Stimulated activated CD8-positive, alpha-beta memory T cell treated with anti-CD3 and anti-CD28 coated beads, Interleukin-15, amount 100 ng/mL, for 1 hour (primary cell): ENCODE measurements at places on chromosomes 3 and 15.

DNA sequence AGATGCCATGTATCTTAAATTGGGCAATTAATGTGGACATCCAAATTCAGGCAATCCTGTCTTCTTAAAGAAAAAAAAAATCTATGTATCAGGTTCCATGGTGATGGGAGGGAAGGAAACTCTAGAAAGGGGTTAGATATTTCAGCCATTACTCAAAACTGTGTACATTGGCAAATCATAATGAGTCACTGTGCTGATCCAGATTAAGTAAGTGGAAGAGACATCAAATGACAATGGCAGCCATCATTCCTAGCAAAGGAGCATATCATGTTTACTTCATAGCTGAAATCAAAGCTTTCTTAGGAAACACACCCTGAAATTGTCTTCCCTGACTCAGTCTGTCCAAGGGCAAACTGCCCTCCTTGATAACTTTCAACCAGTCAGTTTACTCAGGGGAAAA, 713.3 kb upstream of the GBE1 start:
- no peak for DNase-seq

DNA sequence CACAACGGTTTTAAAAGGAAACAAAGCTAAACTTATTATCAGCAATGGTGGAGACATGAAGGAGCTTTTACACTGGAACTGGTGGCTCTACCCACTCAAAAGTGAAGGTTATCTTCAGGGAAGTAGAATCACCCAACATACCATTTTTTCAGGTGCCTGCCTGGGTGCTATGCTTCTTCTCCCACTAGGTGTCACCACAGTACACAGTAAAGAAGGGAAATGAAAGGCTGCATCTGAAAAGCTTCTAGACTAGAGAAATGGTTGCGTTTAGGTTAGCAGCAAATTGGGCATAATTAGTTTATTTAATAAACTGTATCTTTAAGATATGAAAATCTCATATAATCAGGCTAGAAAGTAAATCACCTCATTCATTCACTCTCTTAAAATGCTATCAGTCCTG, 47.0 kb upstream of the SELENOK start:
- DNase-seq, result no peak

GRCh38 chr3:21747376-21747775, 3.6 kb downstream of the ZNF385D start:
- no peak for DNase-seq

- no peak for DNase-seq
Measured at GRCh38 chr3:10474847-10475246, 30.5 kb downstream of the ATP2B2 start.

DNA sequence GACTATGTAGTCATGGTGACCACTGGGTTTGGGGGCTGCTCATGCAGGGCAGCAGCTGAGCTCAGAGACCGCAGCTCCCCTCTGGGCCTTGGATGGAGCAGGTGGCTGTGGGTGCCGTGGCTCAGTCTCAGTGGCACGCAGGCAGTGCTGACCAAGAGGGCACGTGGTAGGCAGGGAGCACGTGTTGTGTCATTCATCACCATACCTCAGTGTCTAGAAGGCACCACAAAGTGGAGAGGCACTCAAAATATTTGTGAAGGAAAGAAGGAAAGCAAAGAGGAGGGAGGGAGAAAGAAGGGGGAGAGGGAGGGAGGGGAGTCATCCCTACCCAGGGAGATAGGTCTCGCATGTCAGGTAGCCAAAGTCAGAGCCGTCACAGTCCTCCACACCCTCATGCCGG, 26.1 kb downstream of the EAF1 start:
- no peak for DNase-seq

- no peak for DNase-seq
Measured at GRCh38 chr3:126516936-126517290, 660 bp downstream of the UROC1 start.

GRCh38 chr3:126454437-126455198, 21.1 kb downstream of the ZXDC start:
- DNase-seq, result no peak

DNA sequence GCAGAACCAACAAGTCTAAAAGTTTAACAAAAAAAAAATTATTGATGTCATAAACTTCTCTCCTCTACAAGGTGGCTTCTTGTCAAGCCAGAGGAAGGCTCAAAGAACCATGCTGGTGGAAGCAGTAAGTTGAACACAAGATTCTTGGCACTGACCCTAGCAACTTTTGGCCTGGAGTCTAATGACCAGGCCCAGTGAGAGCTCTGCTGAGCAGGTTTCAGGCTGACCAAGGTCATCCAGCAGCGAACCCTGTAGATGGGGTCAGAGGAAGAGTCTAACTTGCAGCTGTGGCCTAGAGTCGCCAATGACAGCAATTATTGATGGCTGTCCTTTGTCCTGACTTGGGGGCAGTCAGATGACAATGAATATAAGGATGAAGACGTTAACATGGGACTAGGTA, 43.1 kb upstream of the PDZRN3 start:
- no peak for DNase-seq

DNA sequence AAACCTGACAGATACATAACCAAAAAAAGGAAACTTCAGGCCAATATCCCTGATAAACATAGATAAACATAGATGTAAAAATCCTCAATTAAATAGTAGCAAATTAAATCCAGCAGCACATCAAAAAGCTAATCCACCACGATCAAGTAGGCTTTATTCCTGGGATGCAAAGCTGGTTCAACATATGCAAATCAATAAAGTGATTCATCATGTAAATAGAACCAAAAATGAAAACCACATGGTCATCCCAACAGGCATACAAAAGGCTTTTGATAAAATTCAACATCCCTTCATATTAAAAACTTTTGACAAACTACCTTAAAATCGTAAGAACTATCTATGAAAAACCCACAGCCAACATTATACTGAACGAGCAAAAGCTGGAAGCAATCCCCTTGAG, 882.2 kb downstream of the NTRK3 start:
- DNase-seq, result no peak

GRCh38 chr3:71796290-71796689, 11.3 kb upstream of the PROK2 start:
- DNase-seq, result no peak

GRCh38 chr3:42497009-42497731, 5.3 kb upstream of the VIPR1 start:
- DNase-seq, result no peak

- DNase-seq, result no peak
Measured at GRCh38 chr3:127177226-127177625, 15.7 kb upstream of the PRR23E start.

DNA sequence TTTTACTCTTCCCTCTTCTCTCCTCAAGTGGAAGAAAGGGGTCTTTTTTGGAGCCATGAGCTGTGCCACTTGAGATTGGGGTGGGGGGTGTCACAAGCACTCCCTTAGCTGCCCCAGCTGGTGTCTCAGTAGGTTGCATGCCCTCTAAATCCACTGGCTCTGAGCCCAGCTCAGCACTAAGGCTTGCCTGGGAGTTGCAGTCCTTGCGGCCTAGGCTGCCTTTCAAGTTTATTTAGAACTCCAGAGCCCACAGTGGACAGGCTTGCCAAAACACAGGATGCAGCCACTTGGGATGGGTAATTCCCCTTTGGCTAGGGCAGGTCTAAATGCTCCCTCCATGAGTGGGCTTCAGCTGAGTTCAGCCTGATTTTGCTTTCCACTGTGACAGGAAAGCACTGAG, 24.7 kb downstream of the C3orf20 start:
- no peak for DNase-seq

- no peak for DNase-seq
Measured at GRCh38 chr15:67105065-67105951, 39.9 kb downstream of the SMAD3 start.

- no peak for DNase-seq
Measured at GRCh38 chr3:54176106-54176505, 53.8 kb downstream of the CACNA2D3 start.

DNA sequence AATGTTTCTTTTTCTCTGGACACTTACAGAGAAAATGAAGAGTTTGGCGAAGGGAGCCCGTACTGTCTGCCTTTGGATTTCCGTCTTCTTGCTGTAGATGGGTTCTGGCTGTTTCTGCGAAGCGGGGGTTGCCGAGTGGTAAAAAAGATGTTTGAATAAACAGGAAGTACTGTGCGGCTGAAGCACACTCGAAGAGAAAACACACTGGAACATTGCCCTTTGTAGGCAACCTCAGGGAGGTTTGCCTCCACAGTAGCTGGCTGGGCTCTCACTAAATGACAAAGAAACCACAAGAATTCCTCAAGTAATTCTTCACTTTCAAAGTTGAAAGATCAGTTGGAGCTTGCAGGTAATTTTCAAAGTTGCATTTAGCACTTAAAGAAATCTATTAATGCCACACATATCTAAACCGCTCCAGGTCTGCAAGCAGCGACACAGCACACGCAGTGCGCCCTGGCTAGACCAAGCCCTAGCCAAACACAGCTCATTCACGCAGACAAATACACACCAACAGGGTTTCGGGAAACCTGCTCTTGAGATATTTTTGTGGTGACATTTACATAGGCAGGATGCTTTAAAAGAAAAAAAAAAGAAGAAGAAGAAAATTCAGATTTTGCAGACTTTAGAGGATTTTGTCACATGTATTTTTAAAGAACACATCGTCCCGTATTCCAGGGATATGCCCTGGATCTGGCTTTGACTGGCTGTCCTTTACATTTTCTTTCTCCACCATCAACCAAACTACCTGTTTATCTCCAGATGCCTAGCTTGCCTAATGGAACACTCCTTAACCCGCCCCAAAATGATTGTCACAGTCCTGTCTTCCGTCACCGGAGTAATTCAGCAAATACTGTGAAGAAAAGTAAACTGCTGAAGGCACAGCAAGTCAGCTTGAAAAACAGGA, 452.8 kb downstream of the FOXP1 start:
- DNase-seq, result peak; percentile 44

- no peak for DNase-seq
Measured at GRCh38 chr15:43775411-43775965, 1.3 kb downstream of the ELL3 start.

GRCh38 chr15:74906067-74906449, 593 bp downstream of the FAM219B start:
- peak; percentile 8 for DNase-seq

DNA sequence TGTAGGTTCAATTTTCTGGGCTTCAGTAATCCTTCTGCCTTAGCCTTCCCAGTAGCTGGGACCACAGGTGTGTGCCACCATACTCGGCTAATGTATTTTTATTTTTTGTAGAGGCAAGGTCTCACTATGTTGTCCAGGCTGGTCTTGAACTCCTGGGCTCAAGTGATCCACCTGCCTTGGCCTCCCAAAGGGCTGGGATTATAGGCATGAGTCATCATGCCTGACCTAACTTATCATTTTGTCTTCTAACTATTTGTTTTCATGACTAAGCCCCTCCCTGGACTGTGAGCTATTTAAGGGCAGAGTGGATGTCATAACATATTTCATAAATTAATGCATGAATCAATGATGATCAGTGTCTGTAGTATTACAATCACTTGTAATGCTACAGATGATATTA, 56.1 kb upstream of the PIAS1 start:
- DNase-seq, result no peak

- no peak for DNase-seq
Measured at GRCh38 chr3:19945534-19945933, 1.4 kb upstream of the RAB5A start.

GRCh38 chr15:80744826-80745225, 34.3 kb upstream of the CEMIP start:
- DNase-seq, result no peak

DNA sequence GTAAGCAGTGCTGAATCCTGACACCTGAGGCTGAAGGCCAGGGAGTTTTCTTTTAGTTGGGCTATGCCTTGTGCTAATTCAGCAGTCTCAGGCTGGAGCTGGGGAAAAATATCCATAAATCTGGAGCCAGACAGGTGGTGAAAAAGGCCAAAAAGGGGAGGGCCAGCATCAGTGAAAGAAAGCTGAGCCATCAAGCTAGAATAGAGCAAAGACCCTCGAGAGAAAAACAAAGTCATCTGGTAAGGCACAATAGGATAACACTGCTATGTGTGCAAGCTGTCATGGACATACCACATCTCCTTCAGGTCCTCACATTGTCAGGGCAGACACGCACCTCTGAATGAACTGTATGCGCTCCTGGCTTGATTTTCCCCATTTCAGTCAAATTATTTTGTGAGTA, 687.9 kb downstream of the SQOR start:
- no peak for DNase-seq

DNA sequence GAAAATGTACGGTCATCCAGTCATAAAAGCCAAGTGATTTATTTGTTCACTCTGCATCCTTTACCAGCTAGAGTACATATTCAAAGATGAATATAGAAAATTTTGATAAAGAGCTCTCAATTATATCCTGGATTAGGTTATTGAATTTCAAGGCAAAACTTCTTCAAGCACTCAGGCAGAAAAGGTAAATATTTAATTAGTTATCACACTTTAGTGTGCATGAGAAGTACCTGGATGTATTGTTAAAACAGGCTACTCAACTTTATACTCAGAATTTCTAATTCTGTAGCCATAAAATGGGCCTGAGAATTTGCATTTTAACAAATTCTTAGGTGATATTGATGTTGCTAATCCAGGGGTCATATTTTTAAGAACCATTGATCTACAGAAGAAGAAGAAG, 45.3 kb downstream of the ILDR1 start:
- no peak for DNase-seq

DNA sequence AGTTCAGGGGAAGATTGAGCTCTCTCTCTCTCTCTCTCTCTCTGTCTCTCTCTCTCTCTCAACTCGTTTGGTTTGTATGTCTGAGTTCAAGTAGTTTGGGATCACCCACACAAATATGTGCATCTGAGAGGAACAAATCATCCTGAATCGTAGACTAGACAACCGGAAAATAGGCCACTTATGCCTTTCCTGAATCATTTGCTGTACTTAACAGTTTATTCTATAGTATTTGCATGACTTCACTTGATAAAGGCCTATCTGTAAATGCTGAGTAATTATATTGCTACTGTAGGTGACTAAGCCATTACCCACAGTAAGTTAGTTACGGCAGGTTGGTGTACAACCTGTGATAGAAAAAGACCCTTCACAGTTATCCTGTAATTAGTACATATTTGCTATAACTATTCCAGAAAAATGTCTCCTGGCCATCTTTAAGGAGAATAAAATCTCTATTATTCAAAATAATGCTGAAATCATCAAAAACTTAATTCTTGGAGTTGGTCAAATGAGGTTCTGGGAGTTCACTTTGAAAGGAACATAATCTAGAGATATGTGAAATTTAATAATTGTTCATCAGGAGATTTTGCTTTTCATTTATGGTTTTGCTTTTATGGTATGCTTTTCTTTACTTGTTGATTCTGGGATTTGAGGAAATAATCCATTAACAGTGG, 31.1 kb downstream of the OXSM start:
- no peak for DNase-seq

GRCh38 chr15:22856659-22857058, 18.2 kb downstream of the NIPA2 start:
- no peak for DNase-seq

DNA sequence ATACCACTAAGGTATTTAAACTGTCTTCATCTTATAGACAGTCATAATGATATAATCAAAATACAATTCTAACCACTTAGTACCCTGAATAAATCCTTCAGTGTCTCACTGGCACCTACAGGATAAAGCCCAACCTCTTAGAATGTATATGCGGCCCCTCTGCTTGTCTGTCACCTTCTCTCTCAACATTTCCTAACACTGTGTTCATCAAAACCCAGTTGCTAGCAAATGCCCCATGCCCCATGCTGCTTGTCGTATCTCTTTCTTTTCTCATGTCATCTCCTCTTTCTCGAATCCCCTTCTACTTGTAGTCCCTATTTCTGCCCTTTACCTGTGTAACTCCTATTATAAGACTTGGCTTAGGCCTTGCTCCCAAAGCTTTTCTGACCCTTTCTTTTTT, 24.6 kb upstream of the PLSCR4 start:
- DNase-seq, result no peak

GRCh38 chr15:31867536-31868442, 162.5 kb upstream of the CHRNA7 start:
- peak; percentile 12 for DNase-seq
